Lower leg skin (tissue), 4 donors: ENCODE measurements at places on chromosomes 16 and 17.

DNA sequence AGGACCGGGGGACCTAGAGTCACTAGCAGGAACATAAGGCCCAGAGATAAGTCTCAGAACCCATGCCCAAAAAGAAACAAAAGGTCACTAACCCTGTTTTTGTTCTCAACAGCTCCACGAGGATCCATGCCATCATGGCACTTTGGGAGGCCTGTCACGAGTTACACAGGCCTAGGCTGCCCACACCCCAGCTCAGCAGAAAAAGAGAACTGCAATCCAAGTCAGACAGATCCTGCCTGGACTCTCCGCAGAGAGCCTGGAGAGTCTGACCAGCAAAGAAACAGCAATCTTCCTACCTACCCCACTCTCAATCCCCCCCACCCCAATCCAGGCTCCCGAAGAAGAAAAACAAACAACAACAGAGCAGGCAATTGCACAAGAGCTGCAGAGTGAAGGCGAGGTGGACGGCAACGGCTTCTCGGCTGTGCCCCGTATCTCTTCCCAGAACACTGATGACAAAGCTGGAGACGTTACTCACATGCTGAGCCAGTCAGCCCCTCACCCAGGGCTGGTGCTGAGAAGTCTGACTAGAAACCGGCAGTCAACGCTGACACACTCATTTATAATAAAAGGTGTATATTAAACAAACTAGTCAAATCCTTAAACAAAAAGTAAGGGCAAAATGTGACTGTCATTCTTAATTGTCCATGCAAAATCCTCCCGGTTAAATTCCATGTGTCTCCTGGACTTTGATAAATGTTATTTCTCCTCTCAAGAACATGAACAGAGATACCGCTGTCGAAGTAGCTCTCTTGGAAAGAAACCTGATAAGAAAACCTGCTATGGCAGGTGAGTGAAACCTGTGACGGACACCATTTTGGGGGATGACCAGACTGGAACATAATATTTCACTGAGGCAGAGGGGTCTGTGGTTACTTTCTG is 89.3 kb downstream of the SMG6 start:
- peak; percentile 59 for DNase-seq

GRCh38 chr17:382644-383533 is 30.3 kb upstream of the RPH3AL start:
- no peak for DNase-seq

DNA sequence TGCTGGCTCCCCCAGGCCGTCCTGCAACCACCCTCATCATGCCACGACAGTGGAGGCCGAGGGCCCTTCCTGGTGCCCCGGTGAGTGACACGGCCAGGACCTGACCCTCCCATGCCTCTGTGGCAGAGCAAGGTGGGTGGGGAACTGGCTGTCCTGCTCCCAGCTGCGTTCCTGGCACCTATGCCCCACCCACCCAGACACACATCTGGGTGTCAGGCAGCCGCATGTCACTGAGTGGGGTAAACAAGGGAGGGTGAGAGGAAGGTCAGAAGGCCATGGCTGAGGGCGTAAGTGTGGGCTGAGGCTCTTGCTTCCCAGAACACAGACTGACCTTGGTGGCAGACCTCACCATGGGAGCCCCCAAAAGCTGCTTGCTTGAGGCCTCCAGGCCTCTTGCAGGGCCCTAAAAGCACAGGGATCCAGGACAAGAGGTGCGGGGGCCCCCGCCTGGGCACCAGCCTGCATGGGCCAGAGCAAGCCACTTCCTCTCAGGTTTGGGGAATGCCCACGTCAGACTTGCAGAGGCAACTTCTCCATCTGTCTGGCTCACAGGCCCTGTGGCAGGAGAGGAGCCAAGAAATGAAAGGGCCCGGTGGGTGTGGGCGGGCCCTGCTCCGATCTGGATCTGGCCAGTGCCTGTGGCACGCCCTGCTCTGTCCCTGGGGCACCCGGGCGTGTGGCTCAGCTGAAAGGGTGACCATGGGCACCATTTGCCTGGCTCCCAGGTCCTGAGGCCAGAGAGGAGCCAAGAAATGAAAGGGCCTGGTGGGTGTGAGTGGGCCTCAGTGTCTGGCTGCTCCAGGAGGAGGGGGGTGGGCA is 3.9 kb upstream of the CCDC57 start:
- DNase-seq, result peak; percentile 95

DNA sequence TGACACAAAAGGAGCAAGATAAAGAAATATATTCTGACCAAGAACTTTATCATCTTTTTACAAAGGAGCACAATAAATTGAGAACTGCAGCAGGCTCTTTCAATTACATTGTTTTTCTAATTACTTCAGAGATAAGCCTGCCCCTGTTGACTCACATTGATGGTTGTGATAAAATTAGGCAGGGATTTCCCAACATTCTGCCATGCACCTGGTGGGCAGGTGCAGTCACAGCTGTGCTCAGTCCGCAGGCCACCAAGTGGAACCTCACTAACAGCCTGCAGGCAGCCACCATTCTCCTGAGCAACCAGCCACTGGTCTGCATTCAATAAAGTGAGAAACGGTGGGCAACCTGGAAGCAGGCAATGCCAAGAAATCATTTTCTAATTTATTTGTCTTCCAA is 5.1 kb downstream of the FANCA start:
- DNase-seq, result no peak

DNA sequence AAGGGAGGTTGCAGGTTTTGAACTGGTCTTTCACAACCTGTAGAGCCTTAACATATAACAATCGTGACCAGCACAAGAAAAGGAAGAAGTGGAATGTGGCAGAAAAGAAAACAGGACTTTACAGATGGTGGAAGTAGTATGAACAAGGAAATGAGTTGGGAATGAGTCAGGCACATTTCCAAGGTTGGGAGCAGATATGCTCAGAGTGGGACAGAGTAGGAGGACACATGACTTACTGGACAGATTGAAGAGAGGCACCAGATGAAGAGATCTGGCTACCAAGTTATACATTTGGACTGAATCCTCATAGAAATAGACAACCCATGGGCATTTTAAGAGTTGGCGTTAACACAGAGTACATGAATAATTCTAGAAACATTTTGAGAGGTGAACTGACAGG is 95.3 kb downstream of the ZNF18 start:
- no peak for DNase-seq
